Ureter (tissue), 1 donor: ENCODE measurements at places on chromosomes 3 and 15. TPM values are rescaled to one million over a fixed set of nuclear protein-coding genes. Genes with fewer than 3 reads are reported as not detected.

DNA sequence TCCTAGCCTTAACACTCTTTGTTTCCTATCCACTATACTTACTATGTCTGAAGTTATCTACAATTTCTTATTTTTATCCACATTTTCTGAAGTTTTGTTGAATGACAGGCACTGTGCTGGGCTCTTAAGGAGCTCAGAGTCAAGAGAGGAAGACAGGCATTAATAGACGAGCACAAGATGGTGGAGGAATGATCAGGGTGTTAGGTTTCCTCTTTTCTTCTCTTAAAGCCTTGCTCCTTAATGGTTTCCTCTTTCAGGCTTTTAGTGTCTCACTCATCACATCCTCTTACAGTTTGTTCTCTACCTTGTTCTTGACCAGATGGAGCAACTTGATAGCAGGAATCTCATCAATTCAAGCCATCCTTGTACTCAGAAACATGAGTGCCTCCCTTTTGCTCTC lies 52.9 kb upstream of the BCL6 start:
- DNase-seq = no peak

GRCh38 chr15:34031987-34032760 lies 6.8 kb downstream of the AVEN start:
- DNase-seq = no peak

DNA sequence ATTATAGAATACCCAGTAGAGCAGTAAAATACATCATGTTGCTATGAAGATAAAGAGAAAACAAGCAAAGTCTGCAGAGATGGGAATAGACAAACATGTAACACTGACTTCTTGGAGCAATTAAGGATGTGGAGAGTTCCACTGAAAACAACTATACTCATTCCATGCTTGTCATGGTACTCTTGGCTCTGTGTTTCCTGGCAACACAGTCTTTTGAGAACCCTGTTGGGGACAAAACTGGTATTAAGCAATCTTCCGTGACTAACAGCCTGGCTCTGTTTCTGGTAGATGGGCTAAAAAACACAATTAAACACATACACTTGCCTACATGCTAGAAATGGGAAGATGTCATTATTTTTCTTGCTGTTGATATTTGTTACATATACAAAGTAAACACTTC lies 1212.3 kb upstream of the GBE1 start:
- DNase-seq = no peak

GRCh38 chr3:127768346-127769008 lies 53.8 kb downstream of the MGLL start:
- DNase-seq = no peak

- no peak for DNase-seq
Measured at GRCh38 chr15:77717333-77717990, 84.8 kb upstream of the LINGO1 start.

DNA sequence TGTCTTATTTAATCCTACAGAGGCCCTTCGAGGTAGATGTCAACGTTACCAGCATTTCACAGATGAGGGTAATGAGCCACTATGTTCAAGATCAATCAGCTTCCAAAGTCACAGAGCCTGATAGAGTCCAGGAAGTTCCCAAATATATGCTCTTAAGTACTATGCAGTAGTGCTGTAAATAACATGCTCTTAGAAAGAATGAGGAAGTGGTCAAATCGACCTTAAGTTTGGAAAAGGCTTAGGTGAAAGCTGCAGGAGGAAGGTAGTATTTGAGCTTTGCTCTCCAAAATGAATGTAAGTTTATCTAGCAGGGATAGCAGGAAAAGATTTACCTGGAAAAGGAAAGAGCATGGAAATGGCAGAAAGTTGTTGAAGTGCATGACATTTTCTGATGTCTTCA lies 234.0 kb downstream of the RBMS3 start:
- DNase-seq = no peak

DNA sequence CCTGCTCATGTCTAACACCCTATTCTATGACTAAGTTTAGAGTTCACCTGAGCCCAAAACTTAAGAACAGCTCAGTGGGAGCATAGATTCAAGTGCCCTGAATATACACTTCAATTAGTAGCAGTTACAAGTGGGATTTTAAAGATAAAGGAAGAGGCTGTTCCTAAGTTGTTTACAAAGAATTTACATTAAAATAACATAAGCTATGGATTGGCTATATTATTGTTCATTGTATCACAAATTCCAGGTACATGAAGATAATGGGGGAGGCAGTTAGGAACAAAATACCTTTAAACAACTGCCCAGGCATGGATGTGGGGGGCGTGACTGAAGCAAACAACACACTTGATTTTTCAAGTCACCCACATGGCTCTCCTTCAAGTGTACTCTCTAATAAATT lies 52.7 kb downstream of the ROPN1B start:
- DNase-seq = no peak

DNA sequence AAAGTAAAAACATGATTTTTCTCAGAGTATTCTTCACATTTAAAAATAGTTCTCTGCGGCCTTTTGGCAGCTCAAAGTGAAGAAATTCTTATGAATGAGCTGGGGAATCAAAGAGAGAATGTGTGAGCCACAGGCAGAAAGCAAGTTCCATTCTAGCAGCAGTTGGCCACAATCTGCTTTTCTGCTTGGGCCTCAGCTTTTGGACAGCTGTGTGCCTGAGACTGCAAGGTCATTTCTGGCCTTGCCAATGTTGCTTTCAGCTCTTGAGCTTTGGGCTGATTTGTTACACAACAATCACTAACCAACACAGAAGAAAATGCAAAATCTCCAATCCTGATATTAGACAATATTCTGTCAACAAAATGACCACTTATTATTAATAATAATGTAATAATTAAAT lies 14.4 kb upstream of the TM4SF4 start:
- no peak for DNase-seq

DNA sequence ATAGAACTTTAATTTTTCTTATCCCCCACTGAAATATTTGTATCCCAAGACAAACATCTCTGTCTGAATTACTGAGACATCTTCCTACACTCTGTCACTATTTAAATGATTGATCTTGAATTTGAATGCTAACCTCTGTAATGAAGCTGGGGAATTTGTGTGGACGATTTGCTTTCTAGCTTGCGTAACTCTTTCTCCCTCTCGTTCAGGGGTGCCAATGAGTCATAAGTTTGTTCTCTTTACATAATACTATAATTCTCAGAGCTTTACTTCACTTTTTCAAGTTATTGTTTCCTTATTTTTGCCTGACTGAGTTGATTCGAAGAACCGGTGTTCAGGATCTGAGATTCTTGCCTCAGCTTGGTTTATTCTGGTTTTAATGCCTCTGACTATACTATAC lies 783.3 kb upstream of the CADM2 start:
- no peak for DNase-seq

DNA sequence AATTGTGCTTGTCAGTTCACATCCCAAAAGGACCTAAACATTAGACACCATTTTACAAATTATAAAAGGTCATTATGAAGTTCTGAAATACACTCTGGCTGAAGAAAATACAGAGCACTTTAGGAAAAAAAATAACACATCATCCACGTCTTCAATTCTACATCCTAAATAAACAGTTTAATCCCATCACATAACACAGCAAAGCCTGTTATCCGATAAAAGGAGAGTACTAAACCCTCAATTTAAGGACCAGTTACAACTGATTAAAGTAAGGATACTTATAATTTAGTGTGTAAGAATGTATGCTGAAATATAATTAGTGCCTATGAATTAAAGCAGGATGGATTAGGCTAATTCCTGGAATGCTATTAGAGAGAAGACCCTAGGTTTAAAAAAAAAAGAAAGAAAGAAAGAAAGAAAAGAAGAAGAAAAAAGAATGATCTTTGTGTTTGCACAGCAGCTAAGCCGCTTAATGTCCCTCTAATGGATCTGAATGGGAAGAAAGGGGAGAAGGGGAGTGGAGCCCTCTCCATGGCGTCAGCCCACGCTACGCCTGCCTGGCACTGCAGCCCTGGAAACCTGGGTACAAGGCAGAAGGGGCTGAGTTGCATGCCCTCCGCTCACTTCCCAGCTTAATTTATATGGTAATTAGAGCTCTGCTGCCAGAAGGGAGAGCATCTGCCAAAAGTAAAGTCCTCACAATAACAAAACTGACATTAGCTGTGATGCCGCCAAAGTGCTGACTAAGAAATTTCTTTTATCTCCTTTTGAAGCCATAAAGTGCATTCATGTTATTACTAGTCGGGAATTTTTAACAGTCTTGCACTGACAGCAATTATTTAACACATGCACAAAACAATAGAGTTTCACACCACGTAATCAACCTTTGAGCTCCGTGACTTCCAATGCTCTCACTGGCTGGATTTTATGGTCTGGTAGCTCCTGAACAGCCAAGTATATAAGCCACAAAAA lies 90.0 kb downstream of the FSIP1 start:
- DNase-seq = no peak

ITPKA gene
- total RNA-seq = 0.29 TPM

MYRIP gene
- total RNA-seq = 4.8 TPM

NR2E3 gene
- total RNA-seq = 0.23 TPM

GOLGA8O gene
- total RNA-seq = 4.5 TPM

HES1 gene
- 230 TPM for total RNA-seq

ARIH1 gene
- 163 TPM for total RNA-seq
